B cell (primary cell): ENCODE measurements at places on chromosomes 3 and 15.
A peak's percentile ranks its signal among the peaks of the same experiment; 100 is the strongest.

DNA sequence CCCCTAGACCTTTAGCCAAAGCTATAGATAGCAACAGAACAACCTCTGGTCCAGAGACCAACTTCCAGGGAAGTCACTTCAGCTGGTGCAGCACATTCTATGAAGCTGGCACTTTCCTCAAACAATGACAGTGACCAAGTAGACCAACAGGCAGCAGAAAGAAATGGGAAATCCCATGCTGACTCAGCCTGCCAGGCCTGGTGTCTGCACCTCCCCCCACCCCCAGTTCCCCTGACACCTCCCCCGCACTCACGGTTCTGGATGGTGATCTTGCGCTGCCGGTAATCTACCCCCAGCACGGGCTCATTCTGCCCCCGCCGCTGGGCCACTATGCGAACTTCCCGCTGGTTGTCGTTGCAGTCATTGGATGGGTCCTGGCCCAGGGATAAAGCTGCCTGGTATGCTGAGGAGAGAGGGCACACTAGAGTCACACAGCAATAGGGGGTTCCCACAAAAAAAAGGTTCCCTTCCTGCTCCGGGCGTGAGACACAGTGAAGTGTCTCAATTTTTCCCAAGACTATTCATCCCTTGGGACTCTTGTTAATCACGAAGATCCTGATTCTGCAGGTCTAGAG is 17.0 kb downstream of the ILDR1 start:
- peak; percentile 68 for DNase-seq

DNA sequence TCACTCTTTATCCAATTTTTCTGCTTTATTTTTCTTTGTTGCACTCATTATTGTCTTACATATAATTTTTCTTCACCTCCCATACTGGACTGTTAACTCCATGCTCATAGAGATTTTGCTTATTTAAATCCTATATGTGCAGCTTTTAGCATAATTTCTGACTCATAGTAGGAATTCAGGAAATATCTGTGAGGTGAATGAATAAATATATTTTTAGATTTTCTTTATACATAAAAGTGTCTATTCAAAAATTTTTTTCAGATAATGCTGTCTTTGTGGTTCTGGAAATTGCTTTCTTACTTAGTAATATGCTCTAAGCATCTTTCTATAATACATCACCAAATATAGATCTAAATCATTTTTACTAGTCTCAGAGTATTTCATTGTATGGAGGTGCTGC is 191.8 kb upstream of the SUCLG2 start:
- no peak for DNase-seq

DNA sequence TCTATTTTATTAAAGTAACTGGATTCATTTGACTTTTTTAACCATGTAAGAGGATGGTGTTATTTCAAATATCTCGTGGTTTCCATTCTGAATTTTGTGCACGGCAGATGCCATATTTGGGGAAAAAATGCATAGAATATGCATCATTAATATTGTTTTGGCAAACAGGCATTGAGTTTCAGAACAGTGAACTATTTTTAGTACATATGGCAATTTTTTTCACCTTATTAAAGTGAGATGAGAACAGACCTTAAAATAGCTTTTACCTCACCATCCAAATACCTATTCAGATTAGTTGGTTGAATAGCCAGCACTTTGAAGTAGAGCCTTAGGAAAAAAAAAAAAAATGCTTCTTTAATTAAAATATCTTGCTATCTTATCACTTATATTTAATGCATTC is 117.3 kb upstream of the FLNB start:
- no peak for DNase-seq

DNA sequence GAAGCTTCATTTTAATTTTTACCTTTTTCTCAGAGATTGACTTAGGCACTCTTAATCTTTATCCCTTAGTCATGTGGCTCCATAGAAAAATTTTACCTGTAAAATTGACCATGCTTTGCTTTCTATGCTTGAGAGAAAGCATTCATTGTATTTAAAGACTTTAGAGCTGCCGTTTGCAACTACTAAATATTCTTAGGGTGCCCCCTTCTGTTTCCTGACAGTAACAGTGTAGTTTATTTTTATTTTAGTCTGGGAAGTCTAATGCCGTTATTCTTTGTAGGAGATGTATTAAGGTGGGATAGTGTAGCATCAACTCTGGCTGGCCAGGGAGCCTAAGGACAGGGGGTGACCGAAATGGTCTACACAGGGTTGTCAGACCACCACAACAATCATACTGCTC is 84.5 kb upstream of the SYNPR start:
- DNase-seq = no peak

- DNase-seq = no peak
Measured at GRCh38 chr15:59567324-59567723, 44.3 kb upstream of the GCNT3 start.

DNA sequence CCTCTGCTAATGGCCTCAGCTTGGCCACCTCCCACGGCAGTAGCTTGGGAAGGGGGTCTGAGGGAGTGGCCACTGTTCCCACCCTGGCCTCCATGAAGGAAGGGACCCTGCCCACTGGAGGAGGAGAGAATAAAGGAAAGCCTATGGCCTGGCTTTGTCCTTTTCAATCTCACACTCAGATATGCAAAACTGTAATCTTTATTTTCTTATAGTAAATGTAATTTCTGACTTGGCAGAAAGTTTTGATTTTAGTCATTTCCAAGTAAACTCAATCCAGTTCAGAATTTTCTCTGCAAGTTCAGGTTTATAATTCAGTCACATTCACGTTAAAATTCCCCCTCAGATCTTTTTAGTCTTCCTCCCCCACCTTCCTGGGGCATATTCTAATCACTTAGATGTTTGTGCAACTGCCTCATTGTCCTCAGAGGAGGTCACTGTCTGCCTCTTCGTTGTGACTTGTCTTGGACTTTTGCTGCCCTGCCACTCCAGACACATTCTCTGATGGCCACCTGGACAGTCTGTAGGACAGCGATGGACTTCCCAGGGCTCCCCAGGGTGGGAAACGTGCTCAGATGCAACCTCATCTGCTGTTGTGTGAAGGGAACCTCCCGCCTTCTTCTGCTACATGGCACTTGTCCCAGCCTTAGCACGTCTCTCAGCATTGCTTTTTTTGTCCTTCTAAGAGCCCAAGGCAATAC is 222.8 kb upstream of the TBL1XR1 start:
- DNase-seq = no peak

- no peak for DNase-seq
Measured at GRCh38 chr3:142886940-142887339, 1.9 kb downstream of the PCOLCE2 start.

DNA sequence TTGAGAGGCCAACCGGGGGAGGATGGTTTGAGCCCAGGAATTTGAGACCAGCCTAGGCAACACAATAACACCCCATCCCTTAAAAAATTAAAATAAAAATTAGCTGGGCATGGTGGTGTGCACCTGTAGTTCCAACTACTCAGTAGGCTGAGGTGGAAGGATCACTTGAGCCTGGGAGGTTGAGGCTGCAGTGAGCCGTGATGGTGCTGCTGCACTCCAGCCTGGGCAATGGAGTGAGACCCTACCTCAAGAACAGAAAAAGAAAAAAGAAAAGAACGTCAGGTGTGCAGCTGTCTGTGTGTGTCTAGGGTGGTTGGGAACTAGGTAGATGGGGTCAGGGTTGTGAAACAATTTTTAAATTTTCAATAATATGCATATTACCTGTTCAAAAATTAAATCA is 96.2 kb upstream of the BHLHE40 start:
- no peak for DNase-seq

DNA sequence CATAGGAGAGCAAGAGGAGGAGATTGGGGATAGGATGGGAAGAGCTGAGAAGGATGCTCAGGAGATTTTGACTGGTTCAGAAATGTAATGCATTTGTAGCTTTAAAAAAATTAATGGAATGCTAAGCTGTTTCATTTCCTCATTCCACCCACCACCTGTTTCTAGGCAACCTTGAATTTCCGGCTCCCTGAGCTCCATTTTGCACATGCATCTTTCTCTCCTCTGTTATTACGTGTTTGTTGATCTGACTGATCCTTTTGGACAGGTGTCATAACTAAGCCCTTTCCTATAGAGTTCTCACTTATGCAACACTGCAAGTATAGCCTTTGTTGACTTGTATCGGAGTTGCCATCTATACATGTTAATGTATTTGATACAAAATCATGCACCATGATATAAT is 4.3 kb downstream of the TMPRSS7 start:
- peak; percentile 33 for DNase-seq

- no peak for DNase-seq
Measured at GRCh38 chr15:22810033-22810852, 23.8 kb downstream of the NIPA1 start.

- peak; percentile 33 for DNase-seq
Measured at GRCh38 chr3:57815036-57815435, 58.9 kb downstream of the SLMAP start.

- no peak for DNase-seq
Measured at GRCh38 chr3:126835472-126836219, 131.6 kb downstream of the CHCHD6 start.

DNA sequence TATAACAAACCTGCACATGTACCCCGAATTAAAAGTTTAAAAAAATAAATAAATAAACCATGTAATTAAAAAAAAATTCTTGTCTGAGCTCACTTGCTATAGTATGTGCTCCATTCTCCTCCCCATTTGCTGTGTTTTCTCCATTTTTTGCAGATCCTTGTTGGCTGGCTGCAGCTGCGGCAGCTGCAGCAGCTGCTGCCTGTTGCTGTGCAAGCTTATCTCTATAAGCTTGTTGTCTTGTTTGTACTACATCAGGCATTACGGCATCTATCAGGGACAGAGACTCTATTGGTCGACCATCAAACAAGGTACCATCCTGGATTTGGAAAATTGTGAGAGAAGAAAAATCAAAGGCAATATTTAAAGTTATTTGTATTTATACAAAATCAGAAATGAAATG is 145.9 kb downstream of the TBL1XR1 start:
- no peak for DNase-seq

- no peak for DNase-seq
Measured at GRCh38 chr3:66385066-66385465, 115.8 kb downstream of the LRIG1 start.

DNA sequence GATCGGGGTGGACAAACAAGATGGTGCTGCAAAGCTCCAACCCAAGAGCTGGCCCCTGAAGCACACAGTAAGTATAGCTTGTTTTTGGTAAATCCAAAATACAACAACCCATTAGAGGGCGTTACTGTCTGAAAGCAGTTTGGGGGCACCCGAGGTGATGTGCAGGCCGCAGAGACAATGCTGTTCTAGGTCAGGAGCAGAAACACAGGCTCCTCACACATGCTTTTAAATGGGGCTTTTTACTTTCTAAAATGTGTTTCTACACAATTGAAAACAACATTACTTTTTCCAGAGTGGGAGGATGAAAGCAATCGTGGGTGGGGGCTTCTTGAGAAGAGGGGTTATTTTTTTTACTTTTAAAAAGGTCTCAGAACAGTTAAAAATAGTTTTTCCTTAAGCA is 1029.3 kb upstream of the CFAP20DC start:
- no peak for DNase-seq

- no peak for DNase-seq
Measured at GRCh38 chr3:117603097-117603496, 893.5 kb downstream of the TUSC7 start.

- DNase-seq = no peak
Measured at GRCh38 chr3:40961104-40961857, 238.0 kb upstream of the CTNNB1 start.

- DNase-seq = no peak
Measured at GRCh38 chr15:51103330-51103729, 8.6 kb upstream of the TNFAIP8L3 start.

- no peak for DNase-seq
Measured at GRCh38 chr3:183823963-183824362, 1.4 kb downstream of the MAP6D1 start.

DNA sequence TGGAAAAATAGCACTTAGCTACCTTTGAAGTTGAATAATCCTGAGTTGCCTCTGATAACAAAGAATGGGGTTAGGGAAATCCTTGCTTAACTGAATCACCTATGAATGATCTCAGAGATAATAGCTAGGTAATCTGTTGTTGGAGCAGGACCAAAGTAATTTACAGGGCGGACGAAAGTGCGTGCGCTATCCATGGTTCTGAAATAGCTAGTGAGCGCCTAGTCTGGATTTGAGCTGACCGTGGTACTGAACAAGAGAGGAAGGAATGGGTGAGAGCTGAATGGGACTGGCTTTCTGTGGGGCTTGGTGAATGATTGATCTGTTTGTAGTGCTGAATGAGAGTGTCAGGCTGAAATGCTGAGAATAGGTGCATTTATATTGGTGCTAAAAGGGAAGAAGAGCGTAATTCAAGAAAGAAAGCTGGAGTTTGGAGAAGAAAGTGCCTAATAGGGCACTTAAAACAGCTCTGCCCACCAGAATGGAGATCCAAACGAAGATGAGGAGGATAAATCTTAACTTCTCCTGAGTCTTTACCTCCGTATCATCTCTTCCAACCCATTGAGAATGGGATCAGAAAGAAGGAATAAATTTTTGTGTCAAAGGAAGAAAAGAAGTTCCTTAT is 10.1 kb downstream of the SCN10A start:
- peak; percentile 7 for DNase-seq

GRCh38 chr3:170426240-170426797 is 7.7 kb downstream of the CLDN11 start:
- DNase-seq = no peak

- no peak for DNase-seq
Measured at GRCh38 chr15:58701376-58701775, 48.1 kb downstream of the ADAM10 start.

DNA sequence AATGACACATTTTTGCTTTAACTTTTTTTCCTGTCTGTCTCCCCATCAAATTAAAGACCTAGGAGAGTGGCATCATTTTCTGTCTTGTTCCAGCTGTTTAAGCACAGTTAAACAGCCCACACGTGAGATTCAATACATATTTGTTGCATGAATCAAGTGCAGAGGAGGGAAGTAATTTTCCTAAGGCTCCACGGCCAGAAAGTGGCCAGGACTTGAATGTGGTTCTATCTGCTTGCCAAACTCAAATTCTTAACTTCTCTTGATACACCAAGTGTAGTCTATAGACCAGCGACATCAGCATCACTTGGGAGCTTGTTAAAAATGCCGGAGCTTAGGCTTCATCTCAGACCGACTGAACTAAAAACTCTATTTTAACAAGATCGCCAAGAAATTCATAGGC is 724.8 kb upstream of the CFAP20DC start:
- DNase-seq = no peak

DNA sequence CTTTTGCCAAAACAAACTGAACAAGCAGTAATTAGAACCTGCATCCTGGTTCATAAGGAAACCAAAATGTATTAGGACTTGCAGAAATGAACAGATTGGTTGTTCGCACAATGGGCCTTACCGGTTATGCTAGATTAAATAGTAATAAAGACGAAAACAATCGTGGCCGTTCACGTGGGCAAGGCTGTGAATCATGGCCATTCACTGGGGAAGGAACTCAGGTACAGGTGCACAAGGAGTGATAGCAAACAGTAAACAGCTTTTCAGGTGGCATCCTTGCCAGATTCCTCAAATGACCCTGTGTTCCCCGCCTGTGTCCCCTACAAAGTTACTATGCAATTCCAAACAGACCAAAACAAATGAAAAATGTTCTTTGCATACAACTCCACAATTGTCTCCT is 8.2 kb downstream of the LRIG1 start:
- DNase-seq = no peak
